Gastrocnemius medialis (tissue), 4 donors: ENCODE measurements at places on chromosomes 12 and 14. TPM values are rescaled to one million over a fixed set of nuclear protein-coding genes. Genes with fewer than 3 reads are reported as not detected.
A peak's percentile ranks its signal among the peaks of the same experiment; 100 is the strongest.

- no peaks in the 10 kb centered on the region for H3K4me1 ChIP-seq
- H3K27ac ChIP-seq = no peak overlapping the region
- no peaks in the 10 kb centered on the region for H3K36me3 ChIP-seq
These were observed 114.3 kb downstream of the NPAS3 start for GRCh38 chr14:33052943-33053342.

DNA sequence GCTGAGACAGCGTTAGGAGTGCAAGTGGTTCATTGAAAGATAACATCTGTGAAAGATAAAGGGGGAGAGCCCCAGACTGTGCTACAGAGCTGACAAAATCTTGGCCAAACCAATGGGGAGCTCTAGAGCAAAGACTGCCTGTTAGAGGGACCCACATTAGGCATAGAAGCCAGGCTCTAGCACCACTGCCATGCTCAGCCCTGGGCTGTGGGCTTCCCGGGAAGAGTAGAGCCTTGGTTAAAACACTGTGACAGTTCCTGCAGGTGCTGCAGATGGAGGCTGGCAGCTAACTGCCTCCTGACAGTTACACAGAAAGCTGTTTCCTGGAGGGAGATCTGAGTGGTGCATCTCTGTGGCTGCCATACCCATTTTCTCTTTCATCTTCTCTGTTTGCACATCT, 23.0 kb downstream of the TSHR start:
- no peak overlapping the region for H3K27ac ChIP-seq
- H3K4me3 ChIP-seq = no peak overlapping the region
- H3K4me1 ChIP-seq = peaks cover 13% of the 10 kb centered on the region
- no peaks in the 10 kb centered on the region for H3K36me3 ChIP-seq
- H3K27me3 ChIP-seq = no peaks in the 10 kb centered on the region

GRCh38 chr12:14695715-14696141, 671 bp downstream of the GUCY2C start:
- no peak overlapping the region for H3K4me3 ChIP-seq
- no peaks in the 10 kb centered on the region for H3K27me3 ChIP-seq
- H3K36me3 ChIP-seq = no peaks in the 10 kb centered on the region

DNA sequence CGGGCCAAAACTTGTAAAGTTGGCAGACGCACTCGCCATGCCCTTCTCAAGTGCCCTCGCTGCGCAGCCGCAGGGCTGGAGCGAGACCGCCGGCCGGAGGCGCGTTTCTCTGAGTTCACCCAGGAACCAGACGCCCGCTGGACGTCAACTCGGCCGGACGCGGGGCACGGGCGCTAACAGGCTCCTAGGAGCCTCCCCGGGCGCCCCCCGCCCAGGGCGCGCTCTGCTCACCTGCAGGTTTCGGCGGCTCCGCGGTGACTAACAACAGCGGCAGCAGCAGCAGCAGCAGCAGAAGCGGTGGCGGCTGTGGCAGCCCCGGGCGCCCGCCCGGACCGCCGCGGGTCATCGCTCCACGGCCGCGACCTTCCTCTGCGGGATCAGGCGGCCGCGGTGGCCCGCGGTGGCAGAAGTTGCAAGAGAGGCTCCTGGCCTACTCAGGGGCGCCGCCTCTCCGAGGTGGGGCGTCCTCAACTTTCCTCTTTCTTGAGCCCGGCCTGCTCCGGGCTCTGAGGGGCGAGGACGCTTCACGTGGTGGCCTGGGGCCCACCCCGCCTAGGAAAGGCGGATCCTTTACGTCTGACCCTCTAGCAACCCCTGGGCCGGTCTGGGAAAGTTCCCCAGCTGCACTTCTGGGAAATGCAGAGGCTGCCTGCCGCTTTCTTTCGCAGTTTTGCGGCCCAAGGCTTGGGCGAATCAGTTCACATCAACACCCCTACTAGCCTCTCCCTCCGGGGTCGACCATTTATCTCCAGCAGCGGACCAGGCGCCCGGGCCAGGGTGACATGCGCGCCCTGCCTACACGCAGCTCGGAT, at the start of gene PLBD1:
TSS of gene PLBD1 (minus strand) at position 533 of the 812 bp plus-strand sequence. CDS start at position 346, 187 bp downstream.
- peak within 1 kb of the TSS; percentile 68 for H3K4me3 ChIP-seq
- H3K36me3 ChIP-seq = no peaks in the 10 kb centered on the region
- peaks cover 5% of the 10 kb centered on the region for H3K4me1 ChIP-seq
- no peaks in the 10 kb centered on the region for H3K27me3 ChIP-seq

The TAS2R14 gene
- total RNA-seq = 0.27 TPM

The GSC gene
- total RNA-seq = 2.2 TPM

The RHEBL1 gene
- total RNA-seq = 0.71 TPM

The HAL gene
- total RNA-seq = 1.3 TPM

The GPRC5A gene
- 5.8 TPM for total RNA-seq
